LoVo (cell line): ENCODE measurements at places on chromosomes 4 and X.

- peak; percentile 16 for DNase-seq
Measured at GRCh38 chrX:10190367-10190766, 33.6 kb downstream of the CLCN4 start.

DNA sequence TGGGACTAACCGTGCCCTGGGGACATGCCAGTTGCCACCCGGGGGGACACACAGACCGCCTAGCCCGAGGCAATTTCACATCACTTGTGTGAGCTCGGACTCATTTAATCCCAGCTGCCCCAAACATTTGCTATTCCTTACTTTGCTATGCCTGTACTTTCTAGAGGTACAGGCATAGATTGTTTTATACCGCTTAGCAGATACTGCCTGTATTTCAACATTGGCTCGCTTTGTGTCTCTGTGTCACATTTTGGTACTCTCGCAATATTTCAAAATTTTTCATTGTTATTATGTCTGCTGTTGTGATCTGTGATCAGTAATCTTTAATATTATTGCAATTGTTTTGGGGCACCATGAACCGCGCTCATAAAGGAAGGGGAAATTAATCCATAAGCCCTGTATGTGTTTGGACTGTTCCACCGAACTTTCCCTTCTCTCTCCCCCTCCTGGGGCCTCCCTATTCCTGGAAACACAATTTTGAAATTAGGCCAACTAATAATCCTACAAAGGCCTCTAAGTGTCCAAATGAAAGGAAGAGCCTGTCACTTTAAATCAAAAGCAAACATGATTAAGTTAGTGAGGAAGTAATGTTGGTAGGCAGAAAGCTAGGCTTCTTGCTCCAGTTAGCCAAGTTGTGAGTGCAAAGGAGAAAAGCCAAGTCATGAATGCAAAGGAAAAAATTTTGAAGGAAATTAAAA lies 568 bp upstream of the CASP6 start:
- DNase-seq: no peak

GRCh38 chr4:38943343-38943742 lies 75.7 kb downstream of the FAM114A1 start:
- no peak for DNase-seq

GRCh38 chr4:70838666-70839588 lies 763 bp downstream of the GRSF1 start:
- DNase-seq: peak; percentile 44

DNA sequence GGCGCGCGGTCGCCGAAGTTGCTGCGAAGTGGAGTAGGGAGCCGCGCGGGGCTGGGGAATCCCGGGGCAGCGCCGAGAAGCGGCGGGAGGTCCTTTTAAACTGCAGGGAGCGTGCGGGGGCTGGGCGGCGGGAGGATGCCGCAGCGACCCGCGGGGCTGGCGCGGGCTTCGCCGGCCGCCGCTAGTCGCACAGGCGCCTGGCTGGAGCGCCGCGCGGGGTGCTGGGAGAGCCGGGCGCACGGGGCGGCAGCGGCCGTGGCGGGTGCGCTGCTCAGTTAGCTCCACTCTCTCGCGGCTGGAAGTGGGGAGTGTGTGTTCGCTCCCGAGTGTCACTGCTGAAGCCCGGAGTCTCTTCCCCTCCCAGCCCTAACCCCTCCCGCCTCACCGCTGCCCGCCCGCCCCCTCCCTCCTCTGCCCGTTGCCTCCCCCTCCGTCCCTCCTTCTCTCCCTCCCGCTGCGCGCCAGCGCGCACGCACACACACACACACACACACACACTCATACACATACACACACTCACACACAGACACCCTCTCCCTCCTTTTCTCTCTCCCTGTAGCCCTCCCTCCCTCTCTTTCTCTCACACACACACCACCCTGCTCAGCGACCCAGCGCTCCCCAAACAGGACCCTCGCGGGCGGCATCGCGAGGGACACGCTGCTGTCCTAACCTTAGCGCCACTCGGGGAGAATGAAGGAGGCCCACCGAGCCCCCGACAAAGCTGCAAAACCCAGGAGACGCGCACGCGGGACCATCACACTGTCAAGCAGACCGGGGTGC lies at the start of gene NDNF:
Gene NDNF (minus strand): TSS at position 312 of the 780 bp plus-strand sequence. CDS start 26,698 bp downstream, outside the sequence.
- peak; percentile 13 for DNase-seq

DNA sequence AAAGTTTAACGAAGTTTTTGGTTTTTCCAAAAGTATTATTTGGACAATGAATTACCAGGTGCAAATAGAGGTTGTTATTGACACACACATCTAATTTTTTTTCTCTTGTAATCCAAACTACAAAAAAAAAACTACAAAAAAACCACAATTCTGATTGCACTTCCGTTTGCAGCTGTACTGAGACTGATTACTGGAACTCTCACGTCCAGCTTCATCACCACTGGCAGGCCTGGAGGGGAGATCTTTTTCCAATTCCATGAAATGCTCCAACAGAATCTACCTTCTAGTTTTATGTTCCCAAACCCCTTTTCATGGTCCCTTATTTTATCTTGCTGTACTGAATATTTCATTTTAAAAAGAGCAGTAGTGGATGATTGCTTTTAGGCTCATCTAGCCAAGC lies 1118.3 kb downstream of the C4orf33 start:
- DNase-seq: no peak

- DNase-seq: no peak
Measured at GRCh38 chr4:17288151-17288550, 223.7 kb downstream of the QDPR start.

- no peak for DNase-seq
Measured at GRCh38 chr4:48467442-48467841, 15.7 kb upstream of the SLC10A4 start.

DNA sequence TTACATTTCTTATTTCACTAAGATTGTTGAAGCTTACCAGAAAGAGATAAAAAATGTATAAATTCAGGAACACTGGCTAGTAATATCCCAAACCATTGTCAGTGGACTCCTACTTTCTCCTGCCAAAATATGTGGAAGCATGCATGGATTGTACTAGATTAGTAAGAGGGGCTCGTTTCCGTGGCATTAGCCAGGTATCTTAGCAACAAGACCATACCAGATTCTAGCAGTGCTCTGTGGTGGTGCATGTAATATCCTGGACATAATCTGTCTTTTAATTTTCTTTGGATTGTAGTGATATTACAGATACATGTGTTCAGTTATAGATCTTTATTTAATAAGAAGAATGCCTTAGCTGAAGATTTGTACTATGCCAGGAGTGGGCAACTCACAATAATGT lies 371.9 kb upstream of the PITX2 start:
- no peak for DNase-seq

GRCh38 chr4:183450108-183450507 lies 5.7 kb downstream of the CDKN2AIP start:
- DNase-seq: no peak

DNA sequence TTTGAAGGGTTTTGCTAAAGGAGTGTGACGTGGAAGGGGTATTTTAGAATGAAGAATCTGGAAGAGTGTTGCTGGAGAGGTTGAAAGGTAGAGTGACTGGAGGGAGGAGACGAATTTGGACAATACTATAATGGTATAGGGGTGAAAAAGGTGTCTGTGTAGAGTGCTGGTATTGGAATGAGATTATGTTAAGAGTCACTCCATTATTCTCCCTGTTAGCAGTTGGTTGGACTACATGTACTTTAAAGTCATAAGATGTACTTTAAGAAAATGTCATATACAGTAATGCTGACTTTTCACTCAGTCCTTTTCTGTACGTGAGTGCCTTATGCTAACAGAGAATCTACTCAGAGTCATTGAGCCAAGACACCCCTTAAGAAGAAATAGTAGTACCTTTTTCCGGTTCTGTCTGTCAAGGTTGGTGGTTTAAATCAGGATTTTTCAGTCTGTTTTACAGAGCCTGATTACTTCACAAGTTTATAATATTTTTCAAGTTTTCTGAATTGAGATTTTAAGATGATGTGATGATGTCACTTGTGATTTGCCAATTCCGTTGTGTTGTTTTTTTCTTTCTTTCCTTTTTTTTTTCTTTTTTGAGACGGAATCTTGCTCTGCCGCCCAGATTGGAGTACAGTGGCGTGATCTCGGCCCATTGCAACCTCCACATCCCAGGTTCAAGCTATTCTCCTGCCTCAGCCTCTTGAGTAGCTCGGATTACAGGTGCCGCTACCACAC lies 56.6 kb downstream of the WWC2 start:
- DNase-seq: no peak

DNA sequence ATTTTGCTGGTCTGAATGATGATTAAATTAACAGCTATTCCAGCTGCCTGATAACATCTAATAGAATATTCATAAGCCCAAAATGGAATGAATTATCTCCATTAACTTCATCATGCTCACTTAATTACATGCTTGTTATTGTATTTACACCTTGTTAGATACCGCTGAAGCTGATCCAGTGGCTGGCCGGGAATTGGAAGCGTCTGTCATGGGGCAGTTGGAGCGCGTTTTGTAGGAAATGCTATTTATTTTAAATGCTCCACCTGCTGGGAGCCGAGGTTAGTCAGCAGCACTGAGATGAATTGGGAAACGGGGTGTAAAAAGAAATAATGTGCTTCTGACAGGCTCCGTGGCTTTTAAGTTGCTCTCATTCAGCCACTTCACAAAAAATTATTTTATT lies 25.2 kb downstream of the ARX start:
- DNase-seq: no peak

DNA sequence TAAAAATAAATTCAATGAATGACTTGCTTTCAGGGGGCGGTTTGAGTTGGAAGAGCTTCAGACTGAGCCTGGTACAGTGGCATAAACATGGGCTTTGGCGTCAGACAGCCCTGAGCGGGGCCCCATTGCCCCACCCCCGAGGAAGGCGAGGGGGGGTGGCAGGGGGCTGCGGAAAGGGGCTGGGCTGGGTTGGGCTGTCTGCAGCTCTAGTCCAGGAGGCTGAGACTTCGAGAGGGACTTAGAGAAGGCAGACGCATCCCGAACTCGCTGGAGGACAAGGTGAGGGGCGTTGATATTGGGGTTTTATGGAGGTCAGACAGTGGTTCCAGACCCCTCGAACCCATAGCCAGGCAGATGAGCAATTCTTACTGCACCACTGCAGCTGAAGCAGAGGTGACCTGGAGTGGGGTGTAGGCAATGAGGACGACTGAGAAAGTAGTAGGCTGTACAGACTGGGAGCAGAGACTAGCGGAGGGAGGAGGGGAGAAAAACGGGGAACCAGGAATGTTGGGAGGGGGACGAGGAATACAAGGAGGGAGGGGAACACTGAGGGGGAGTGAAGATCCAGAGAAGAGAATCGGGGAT lies at the start of gene MAGED2:
Gene MAGED2 (plus strand): TSS at position 222 of the 585 bp plus-strand sequence. CDS start 1,587 bp downstream, outside the sequence.
- DNase-seq: no peak

DNA sequence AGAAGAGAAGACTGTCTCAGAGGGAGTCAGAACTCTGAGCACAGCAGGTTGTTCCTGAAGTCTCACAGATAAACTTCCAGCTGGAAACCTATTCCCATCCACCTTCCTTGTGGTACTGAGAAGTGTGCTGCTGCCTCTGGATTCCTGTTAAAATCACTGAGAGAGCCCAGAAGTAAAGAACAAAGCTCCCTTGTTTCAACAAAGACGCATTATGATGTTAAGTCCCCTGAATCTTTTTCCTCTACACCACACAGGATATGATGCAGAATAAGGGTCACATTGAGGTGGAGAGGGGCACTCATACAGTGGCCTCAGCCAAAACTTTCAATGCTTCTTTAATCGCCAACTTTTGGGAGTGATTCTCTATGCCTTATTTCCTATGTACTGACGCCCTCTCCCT lies 321.0 kb downstream of the OPHN1 start:
- DNase-seq: no peak

DNA sequence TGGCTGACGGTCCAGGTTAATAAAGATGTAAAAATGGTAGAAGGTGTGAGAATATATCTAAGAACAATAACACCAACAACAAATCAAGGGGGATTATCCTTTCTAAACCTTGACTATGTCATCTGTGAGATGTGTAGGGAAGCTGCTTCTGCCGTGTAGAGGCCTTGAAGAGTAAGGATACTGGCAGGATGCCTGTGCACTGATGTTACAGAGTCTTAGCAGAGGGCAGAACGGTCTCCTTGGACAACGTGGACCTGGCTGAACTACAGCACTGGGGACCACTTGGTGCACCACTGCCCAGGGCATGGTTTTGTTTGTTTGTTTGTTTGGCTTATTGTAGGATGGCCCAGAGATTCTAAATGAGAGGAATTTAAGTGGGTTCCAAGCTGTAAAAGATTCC lies 33.5 kb downstream of the GPAT3 start:
- DNase-seq: no peak

GRCh38 chrX:130083656-130084382 lies 26.5 kb downstream of the ELF4 start:
- DNase-seq: no peak

GRCh38 chr4:2929469-2929868 lies 33.7 kb downstream of the NOP14 start:
- DNase-seq: no peak

GRCh38 chr4:24927049-24927448 lies 14.2 kb upstream of the CCDC149 start:
- no peak for DNase-seq

- no peak for DNase-seq
Measured at GRCh38 chr4:1984406-1985191, 24.2 kb downstream of the NELFA start.

- no peak for DNase-seq
Measured at GRCh38 chrX:15107367-15107988, 162.4 kb downstream of the ASB9 start.

DNA sequence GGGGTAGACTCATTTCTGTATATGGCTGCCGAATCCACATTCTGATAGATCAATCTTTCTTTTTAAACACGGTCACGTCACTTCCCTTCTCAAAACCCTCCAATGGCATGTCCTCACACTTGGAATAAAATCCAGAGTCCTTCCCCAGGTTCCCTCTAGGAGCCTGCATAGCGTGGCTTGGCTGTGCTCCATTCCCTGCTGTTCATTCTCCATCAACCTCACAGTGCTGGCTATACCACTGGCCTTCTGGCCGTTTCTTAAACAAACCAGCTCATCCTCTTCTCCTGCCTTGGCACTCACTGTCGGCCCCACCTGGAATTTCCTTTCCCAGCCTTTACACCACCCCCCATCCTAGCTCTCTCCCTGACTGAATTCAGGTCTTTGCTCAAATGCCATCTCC lies 77.1 kb downstream of the RBM47 start:
- DNase-seq: peak; percentile 30

DNA sequence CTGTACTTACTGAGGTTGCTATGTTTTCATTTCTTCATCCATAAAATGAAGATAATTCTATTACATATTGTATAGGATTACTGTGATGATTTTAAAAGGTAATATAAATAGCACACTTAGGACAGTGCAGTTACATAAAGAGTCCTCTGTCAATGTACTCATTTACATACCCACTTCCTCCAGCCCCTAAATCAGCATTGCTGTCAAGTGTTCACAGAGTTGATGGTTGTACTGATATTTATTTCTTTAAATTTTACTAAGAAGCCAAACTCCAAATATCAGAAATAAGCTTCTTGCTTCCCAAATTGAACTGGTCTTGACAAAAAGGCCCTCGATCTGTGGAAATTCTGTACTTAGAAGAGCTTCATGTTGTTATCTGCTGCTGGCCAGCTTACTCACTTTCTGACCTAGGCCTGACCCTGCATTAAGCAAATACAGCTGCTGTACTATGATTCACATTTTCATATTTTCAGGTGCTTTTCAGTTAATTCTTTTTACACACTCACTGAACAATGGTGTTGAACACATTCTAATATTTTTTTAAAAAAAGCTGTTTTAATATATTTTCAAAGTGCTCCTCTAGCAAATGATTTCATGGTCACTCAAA lies 259.6 kb downstream of the UNC5C start:
- DNase-seq: no peak

- no peak for DNase-seq
Measured at GRCh38 chr4:128615197-128615596, 194.3 kb upstream of the JADE1 start.
